ENCODE measurements at places on chromosomes 12 and 14.

DNA sequence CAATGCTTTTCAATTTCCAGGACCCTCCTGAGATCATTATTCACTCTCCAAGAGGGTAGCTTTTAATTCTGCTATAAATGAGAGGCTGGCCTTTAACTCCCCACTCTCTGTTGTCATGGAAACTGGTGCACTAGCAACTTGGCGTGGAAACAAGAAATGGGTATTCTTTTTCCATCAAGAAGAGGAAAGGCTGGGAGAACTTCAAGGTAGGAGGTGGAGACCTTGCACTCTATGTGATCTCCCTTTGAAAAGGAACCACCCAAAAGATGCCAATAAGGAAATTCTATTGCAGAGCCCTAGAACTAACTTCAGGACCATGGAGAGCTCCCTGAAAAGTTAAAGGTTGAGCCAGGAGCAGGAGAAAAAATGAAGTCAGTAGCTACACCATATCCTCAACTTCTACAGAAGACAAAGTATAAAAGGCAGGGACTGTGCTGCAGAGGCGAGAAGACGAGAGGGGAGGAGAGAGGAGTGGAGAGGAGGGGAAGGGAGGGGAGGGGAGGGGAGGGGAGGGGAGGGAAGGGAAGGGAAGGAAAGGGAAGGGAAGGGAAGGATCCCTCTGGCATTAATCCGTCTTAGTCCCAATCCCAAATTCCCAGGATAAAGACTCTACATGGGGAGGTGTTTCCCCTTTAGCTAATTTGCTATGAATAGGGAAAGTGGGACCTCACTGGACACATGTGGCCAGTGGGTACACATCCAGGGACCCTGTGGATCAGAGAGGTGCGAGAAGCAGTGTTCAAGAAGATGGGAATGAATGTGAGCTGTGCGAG lies 46.7 kb upstream of the FICD start:
- DNase-seq, result peak; percentile 54

DNA sequence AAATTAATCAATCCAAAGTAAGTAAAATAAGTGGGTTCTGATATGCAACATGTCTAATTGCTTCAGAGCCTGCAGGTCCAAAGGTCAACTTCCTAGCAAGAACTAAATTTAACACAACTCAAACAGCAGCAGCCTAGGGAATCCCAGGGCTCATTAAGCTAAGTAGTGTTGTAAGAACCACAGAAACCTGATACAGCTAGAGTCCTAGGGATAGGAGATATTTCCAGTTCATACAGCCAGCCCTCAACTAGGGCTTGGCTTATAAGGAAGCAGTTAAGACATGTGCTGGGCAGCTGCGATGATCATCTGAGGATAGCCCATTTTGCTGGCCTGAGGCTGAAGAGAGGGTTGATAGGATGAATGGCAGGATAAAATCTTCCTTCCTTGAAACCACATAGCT lies at the start of gene OR4Q3:
Gene OR4Q3, plus strand, starts transcription at position 316 of the 400 bp plus-strand sequence.
- no peak for DNase-seq

GRCh38 chr14:55638665-55639064 lies 58.7 kb downstream of the KTN1 start:
- DNase-seq, result no peak

- peak; percentile 80 for DNase-seq
Measured at GRCh38 chr14:54480830-54481562, 7.8 kb downstream of the GMFB start.

- no peak for DNase-seq
Measured at GRCh38 chr14:94944636-94945258, 174.8 kb upstream of the GSC start.

DNA sequence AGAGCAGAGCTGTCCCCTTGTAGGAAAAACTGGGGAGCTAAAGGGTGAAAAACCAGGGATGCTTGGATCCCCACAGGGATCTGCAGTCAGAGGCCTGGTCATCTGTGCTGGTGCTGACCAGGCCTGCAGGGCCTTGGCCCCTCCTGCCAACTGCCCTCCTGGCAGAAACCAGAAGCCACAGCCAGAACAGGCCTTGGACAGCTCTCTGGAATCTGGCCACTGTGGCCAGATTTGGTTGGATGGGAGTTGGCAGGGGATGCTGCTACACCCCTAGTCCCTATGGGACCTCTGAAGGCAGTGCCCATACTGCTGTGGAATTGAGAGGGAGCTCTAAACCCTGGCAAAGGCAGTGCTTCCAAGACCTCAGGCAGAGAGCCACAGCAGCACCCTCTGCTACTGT lies 9.2 kb upstream of the GPX2 start:
- DNase-seq, result no peak

DNA sequence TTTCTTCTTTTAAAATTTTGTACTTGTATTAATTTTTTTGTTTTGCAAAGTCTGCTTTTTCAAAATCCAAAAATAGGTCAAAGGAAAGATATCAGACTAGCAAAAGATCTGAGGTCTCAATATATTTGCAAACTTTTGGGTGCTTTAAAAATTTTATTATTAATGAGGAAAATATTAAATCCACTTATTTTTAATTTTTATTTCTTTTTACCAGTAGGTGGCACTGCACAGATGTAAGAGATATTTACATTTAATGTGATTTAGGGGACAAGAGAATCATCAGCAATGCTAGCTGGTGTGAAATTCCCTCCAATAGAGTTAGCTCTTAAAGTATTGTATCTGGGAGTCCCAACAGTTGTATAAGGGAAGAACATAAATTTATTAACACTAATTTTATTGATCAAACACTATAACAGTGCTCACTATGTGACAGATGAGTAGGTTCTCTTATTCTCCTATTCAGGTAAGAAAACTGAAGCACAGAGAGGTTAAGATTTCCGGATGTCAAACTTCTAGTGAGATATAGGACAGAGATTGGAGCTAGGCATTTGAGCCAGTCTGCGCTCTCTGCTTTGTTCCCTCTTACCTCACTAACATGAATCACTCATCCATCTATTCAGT lies 30.5 kb downstream of the ALX1 start:
- DNase-seq, result peak; percentile 10

GRCh38 chr14:61512026-61512834 lies 183.1 kb upstream of the HIF1A start:
- peak; percentile 83 for DNase-seq

DNA sequence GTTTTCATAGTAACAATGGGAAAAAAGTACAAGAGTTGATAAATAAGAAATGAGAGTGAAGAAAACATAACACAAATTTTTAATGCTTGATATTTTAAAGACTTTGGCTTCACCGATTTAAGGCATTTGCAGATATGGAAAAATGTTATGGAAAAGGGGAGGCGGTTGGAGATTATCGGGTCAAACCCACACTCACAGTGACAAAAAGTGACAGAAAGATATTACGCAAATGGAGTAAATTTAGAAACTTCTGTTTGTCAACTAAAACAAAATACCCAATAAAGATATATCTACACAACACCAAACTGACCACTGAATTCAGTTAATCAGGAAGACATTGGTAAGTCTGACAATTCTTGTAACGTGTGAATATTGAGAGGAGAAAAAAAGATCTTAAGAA lies 2.5 kb downstream of the PPP1R12A start:
- DNase-seq, result no peak

GRCh38 chr12:125530201-125530600 lies 465.0 kb downstream of the AACS start:
- no peak for DNase-seq

DNA sequence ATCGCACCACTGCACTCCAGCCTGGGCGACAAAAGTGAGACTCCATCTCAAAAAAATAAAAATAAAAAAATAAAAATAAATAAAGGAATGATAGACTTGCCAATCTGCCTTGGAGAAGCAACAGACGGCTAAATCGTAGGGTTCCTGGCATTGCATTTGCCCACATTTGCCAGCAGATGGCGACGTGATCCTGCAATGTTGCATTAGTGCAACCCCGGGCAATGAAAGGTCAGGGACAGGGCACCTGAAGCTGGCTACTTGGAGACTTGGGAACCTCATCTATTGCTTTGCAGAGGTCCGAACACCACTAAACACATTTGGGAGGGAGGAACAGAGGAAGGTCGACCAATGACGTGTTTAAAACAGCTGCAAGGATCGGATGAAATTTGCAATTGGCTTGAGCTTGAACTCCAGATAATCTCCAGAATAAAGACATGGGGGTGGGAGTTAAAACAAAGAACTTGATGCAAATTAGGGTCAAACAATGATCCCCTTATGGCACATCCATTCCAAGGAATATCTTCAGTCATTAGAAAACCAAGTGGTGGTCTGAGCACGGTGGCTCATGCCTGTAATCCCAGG lies 34.6 kb downstream of the SPRING1 start:
- DNase-seq, result peak; percentile 69

DNA sequence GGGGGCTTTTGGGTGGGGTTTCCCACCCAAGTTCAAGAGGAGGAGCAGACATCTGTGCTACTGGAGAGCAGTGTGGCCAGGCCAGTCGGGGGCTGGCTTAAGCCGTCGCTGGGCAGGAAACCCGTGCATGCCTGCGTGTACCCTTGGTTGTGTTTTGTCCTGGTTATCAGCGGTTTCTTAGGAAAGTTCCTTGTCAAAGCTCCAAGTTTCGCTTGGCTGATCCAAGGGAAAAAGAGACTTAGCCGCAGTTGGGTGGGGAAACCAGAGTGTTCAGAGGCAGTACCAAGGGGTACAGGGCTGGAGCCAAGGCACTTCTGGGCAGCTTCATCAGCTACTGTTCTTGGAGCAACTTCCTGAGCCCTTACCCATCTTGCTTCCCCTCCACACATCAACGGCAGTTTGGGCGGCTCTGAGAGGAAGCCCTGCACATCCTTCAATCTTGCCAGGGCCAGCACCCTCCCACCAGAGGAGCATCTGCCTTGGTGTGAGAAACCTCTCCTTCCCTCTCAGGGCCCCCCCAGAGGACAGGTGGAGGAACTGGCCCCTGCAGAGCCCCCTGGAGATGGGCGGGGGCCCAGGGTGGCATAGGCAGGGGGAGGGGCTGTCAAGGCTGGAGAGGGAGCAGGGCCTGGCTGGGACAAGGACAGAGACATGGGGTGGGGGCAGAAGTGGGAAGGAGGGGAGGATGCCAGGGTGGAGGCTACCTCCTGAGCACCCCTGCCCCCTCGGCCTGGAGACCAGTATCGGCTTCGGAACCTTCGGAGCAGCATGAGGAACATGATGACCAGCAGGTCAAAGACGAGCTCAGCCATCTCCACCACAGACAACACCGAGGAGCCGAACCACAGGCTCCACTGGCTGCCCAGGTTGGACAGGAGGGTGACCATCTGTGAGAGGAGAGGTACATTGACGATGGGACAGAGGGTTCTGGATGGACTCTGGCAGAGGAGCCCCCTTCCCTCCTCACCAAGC lies 5.8 kb upstream of the TNFRSF1A start:
- no peak for DNase-seq

DNA sequence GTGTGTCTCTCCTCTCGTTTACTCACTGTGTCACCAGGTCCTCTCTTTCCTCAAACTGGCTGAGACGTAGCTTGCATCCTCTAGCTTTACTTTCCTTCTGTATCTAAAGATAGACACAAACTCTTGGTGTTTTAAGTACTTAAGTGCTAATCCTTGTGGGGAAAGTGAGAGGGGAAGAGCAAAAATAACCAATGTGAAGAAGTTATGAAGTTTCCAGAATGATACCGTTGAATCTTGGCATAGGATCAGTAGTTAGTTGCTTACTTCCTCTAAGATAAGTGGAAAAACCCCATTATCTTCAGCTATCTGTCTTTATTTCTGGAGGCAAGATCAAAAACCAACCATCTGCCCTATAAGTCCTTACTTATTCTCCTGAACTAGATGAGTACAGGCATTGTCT lies 10.6 kb downstream of the FAR2 start:
- DNase-seq, result no peak

All from epithelial cell of esophagus (primary cell).